ENCODE measurements at places on chromosomes 5 and 9.

- peak; percentile 92 for DNase-seq
Measured at GRCh38 chr9:69223605-69224004, 49.5 kb downstream of the TJP2 start.

GRCh38 chr5:38423276-38424147 is 132.9 kb downstream of the LIFR start:
- DNase-seq = no peak

- DNase-seq = no peak
Measured at GRCh38 chr5:149257889-149258705, 13.6 kb upstream of the AFAP1L1 start.

GRCh38 chr9:88747768-88748167 is 212.8 kb downstream of the NXNL2 start:
- peak; percentile 81 for DNase-seq

DNA sequence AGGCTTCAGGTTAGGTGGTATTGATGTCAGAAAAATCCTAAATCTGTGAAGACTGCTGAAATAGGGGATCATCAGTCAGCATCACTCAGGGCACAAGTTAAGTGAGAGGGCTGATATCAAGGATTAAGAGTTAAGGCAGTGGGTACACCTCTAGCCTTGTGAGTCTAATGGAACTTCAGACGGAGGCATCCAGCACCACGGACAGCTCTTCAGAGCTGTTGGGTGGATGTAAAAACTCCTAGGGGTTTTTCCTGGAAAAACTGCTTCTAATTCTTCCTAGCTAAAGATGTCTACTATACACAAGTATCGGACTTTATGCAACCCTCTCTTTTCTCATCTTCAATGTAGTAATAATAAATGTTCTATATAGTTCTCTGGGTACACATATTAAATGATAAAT is 165.9 kb downstream of the SH3GL2 start:
- DNase-seq = peak; percentile 20
